ENCODE measurements at places on chromosomes 7 and 10.

DNA sequence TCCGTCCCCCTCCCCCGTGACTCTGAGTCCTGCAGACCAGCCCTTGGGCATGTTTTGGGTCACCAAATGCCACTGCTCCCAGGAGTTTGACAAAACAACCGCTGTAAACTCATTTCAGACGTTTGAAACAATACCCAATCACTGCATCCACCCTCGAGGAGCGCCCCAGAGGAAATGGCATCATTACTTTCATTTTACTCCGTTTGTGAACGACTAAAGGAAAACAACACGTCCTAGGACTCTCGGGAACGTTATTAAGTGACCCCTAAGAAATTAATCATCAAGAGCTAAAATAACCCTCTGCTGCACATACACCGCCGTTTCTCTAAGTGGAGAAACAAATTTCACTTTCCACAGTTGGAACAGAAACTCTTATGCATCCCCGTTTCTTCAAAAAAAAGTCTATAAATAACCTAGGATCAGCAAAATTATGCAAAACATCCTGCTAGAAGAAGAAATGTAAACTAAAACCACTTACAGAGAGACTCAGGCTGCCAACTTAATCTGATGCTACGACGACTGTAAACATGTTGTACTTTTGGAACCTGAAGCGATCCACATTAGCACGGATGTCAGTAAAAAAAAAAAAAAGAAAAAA is 109.9 kb upstream of the EFCAB10 start:
- DNase-seq = peak; percentile 34

- no peak for DNase-seq
Observed at GRCh38 chr10:7944215-7944480, 110.3 kb upstream of the GATA3 start.

DNA sequence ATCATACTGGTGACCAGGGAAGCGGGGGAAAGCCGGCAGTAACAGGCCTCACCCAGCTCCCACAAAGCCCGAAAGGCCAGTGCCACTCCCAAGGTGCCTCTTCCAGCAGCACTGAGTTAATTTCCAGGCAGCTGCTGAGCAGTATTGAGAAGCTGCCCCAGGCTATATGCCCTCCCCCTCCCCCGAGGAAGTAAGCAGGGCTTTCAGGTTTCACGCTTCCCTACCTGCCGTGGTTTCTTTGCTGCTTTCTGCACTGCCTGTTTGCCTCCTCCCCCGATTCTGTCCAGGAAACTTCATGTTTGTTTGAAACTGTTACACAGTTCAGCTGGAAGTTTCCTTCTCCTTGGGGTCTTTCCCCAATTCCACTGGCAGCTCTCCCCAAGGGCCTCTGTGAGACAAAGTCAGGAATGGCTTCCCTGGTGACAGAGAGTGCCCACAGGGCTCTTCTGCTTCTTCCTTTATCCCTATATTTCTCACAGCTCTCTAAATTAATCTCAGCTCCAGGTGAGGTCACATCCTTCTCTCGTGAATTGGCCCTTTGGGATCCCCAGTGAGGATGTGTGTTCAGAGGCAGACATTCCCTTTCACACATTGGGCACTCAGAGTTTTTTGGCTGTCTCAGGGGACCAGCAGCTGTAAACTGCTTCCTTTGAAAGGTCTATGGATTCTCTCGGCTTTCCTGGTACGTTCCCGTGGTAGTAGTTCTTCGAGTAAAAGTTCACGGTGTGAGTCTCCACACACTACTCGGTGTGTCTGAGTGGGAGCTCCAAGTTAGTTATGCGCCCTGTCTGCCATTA is 19.4 kb downstream of the C1GALT1 start:
- DNase-seq = no peak

DNA sequence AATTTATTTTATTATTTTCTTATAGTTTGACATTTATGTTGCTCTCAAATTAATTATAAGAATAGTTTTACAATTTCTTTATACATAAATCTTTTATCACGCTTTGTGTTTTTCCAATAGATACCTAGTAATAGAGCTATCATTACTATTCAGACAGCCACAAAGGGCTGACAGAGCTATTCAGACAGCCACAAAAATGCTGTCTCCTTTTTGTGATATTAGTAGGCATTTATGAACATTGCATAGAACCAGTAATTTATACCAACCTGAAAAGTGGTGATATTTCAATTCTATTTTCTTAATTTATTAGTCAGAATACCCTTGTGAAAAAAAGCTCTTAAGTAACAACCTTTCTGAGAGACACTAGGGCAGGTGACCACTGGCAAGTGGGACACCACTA is 34.2 kb upstream of the IGFBP3 start:
- DNase-seq = no peak

DNA sequence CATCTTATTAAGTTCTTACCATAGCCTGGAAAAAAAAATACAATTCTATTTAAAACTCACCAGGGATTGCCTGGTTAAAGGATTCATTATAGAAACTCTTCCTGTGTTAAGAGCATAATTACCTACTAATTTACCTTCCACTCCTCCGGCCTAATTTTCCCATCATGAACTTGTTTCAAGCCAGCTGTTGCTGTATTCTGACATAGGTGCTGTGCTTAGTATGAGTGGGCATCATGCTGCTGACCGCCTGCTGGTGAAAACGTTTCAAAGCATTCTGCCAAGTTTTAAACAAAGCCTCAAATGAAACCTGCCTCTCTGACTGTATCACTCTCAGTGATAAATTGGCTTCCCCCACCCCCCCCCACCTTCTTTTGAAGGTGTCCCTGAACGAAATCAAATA is 47.8 kb upstream of the KCNMA1 start:
- DNase-seq = no peak

DNA sequence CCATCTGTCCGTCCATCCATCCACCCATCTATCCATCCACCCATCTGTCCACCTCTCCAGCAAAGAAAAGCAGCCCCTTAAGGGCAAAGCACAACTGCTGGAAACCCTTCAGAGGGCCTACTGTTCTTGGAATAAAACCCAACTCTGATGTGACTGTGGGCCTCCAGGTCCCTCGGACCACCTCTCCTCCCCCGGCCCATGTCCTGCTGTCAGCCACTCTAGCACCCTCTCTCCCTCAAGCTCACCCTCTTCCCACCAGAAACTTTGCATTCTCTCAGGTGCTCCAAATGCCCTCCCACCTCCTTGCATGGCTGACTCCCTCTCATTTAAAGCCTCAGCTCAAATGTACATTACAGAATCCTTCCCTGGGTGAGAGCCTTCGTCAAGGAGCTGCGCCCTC is 110.3 kb downstream of the ARHGAP22 start:
- DNase-seq = no peak
